ENCODE measurements at places on chromosomes 2 and 18.

GRCh38 chr18:7158216-7158615, 40.6 kb upstream of the LAMA1 start:
- DNase-seq = no peak

DNA sequence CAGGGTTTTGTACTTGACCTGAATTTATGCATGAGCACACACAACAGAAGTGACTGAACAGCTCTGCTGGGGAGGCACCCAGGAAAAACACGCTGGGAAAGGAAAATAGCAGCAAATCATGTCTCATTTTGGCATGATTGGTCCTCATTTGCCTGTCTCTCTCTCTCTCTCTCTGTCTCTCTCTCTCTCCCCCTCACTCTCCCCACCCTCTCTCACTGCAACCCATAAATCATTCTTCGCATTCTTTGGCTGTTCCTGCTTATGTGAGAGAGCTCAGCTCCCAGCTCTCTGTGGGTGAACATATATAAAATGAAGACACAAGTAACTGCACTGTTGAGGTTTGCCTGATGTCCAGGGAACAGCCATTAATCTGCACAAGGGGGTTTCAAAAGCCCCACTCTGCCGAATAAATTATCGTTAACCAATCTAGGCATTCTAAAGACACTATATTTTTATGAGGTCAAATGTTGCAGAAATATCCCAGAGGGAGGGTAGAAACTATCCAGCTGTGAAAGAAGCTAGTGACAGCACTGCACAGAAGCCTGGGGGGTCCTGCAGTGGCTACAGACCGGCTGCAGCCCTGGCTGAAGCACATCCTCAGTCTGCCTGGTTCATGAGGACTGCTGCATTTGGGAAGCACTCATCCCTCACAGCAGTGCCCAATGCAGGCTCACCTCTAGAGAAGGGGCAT, 260.3 kb downstream of the AFF3 start:
- DNase-seq = no peak

GRCh38 chr2:59594671-59595222, 958.7 kb downstream of the BCL11A start:
- peak; percentile 79 for DNase-seq

GRCh38 chr2:128803222-128803621, 484.6 kb upstream of the HS6ST1 start:
- DNase-seq = no peak

- no peak for DNase-seq
Observed at GRCh38 chr2:20627712-20628380, 23.1 kb downstream of the HS1BP3 start.

DNA sequence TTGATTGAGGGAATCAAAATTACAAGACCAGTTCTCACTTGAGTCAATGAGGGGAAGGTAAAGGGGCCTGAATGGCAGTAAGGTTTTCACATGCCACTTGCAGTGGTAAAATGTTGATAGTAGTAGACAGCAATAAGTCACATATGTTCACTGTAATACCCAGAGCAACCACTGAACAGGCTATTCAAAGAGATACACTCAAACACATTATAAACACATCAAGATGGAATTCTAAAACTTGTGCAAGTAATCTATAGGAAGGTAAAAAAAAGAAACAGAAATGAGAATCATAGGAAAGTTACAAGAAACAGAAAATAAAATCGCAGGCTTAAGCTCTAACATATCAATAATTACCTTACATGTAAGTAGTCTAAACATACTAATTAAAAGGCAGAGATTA, 86.6 kb upstream of the AFF3 start:
- peak; percentile 20 for DNase-seq

GRCh38 chr18:12998332-12999060, 7.3 kb downstream of the CEP192 start:
- no peak for DNase-seq

DNA sequence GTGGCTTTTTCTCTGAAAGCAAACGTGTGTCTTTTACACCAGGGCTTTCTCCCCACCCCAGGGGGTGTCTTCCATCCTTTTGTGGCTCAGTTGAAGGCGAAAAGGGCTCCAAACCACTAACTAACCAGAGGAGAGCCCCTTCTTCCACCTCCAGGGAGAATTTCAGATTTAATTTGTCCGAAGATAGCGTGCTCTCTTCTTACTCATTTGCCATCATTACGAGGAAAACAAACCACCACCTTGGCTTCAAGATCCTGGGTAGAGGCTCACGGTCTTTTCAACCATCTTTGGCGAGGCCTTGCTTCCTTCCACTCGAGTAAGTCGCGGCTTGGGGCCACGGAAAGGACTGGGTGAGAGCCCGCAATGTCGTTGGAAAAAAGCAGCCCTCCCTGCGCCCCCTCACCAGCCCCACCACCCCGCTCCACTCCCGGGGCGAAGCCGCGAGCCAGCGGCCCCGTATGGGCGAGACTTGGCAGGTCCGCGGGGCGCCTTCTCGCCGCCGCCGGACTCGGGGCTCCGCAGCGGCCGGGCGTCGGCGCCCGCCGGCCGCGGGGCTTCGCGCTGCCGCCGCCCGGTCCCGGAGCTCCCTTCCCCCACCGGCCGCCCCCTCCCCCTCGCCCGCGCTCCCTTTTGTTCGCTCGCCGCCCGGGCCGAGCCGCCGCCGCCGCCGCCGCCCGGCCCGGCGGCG, 1.7 kb upstream of the ZNF532 start:
- DNase-seq = no peak

DNA sequence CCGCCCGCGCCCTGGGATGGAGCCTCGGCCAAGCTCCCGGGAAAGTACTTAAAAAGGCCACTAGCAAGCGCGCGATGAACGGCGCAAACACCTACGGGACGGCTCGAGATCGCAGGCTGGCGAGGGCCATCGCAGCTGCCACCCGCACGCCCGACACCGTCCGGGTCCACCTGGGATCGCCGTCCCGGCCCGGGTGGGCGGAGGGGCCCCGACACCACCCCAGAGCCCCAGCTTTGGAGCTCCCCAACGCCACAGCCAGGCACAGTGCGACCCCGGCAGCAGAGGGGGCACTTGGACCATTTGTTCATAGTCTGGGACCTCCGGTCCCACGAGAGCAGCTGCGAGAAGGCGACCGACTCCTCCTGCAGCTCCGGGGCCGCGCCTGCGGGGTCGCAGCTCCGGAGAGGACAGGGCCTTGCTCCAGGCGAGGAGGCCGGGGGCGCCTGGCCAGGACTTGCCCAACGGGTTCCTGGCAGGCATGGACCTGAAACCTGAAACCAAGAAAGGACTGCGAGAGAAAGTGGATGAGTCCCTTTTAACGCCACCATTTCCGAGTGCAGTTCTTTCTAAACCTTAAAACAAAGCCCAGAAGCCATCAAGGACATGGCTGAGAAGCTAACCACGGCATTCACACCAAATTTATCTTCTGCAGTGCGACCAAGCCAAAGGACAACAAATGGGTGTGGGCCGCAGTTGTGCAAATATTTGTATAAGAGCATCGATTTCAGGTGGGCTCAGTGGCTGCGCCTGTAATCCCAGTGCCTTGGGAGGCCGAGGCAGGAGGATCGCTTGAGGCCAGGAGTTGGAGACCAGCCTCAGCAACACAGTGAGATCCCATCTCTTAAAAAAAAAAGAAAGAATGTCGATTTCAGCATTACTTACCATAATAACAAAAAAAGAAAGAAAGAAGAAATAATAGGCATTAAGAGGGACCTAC, 54.0 kb upstream of the IMP4 start:
- DNase-seq = peak; percentile 18

DNA sequence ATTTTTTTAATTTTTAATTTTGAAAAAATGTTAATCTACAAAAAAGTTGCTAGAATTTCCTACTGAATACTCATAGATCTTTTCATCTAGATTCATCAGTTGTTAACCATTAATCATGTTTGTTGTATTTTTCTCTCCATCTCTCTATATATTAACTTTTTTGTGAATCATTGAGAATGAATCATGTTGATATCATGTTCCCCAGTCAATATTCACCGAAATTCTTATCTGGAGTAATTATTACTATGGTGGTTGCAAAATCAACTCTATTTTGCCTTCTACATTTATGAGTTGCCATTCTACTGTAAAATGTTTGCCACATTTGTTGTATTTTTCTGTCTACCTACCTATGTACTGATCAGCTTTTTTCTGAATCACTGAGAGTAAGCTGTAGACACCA, 154.0 kb downstream of the SPP2 start:
- no peak for DNase-seq

DNA sequence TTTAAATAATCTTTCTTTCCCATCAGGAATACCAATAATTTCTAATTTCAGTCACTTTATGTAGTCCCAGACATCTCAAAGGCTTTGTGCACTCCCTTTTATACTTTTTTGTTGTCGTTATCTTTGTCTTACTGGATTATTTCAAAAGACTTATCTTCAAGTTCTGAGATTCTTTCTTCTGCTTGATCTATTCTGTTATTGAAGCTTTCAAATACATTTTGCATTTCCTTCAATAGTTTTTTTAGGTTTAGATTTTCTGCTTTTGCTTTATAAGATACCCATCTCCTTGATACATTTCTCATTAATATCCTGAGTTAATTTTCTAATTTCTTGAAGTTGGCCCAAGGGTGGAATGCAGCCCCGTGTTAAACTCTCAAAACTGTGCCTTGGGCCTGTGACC, 432.4 kb downstream of the RIT2 start:
- no peak for DNase-seq

GRCh38 chr2:211867845-211868451, 670.7 kb downstream of the ERBB4 start:
- DNase-seq = peak; percentile 4

GRCh38 chr18:76259096-76259495, 235.9 kb downstream of the ZNF516 start:
- DNase-seq = no peak

DNA sequence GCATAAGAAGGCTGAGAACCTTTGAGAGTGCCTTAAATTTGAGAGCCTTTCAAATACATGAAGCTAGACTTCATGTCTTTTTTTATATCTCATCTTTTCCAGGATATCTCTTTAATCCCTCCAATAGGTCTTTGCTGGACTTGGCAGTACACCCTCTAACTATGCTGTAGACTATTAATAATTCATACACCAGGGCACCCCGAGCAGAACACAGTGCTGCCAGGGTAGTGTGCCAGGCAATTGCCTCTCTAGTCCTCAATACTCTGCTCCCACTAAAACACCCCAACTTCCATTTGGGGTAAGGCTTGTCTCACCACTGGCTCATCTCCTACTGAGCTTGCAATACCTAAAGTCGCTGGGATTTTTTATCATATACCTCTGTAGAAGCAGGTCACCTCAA, 80.8 kb downstream of the VIT start:
- DNase-seq = no peak

- peak; percentile 5 for DNase-seq
Observed at GRCh38 chr2:109554758-109555157, 59.0 kb downstream of the SEPTIN10 start.

GRCh38 chr2:32798829-32799228, 147.9 kb upstream of the LTBP1 start:
- DNase-seq = no peak

- no peak for DNase-seq
Observed at GRCh38 chr2:186559848-186560247, 30.0 kb upstream of the ITGAV start.

GRCh38 chr2:19851116-19851695, 50.6 kb downstream of the TTC32 start:
- DNase-seq = no peak

DNA sequence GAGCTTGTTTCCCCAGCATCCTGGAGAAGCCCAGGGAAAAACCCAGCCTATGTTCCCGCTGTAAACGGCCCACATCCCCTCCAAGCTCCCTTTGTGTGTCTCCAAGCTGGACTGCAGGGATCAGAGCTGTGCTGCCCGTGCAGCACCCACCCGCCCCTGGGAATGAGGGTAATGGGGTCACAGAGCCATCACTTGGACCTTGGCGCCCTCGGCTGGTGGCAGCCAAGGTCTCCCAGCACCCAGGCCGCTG, 670 bp upstream of the INPP5D start:
- no peak for DNase-seq

- no peak for DNase-seq
Observed at GRCh38 chr18:41842886-41843285, 112.1 kb upstream of the PIK3C3 start.

DNA sequence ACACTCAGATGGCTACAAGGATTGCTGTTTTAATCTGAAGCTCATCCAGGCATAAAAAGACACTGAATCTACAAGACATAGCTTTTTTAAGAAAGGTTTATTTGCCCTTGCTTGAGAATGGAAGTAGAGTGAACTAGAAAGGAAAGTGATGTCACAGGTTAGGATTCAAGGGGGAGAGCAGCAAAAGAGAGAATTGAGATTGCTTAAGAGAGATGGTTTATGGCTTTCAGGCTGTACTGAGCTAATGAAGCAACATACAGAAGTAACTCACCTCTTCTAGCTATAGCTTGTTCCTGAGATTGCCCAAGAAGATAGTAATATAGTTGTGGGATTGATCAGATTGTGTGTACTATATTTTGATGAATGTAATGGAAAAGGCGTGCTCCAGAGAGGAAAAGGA, 26.1 kb upstream of the ACVR2A start:
- DNase-seq = no peak

GRCh38 chr2:180720829-180721228, 259.6 kb upstream of the UBE2E3 start:
- no peak for DNase-seq
